ENCODE measurements at places on chromosomes 6 and 20.

DNA sequence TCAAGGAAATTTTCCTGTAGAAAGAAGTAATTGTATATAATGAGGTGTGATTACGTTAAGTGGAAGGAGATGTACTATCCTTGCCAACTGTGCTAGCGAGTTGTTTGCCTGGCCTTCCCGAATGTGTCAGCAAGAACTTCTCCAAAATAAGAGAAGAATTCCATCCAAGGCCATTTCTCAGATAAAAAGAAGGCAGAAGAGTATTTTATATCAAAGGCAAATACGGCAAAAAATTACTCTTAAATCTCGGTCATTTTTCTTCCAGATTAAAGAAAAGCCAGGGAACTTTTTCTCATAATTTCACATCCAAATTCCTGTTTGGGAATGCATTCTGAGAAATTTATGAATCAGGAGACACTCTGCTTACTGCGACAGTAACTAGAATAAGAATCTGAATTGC lies 290.6 kb downstream of the CBLN4 start:
- no peak for DNase-seq

DNA sequence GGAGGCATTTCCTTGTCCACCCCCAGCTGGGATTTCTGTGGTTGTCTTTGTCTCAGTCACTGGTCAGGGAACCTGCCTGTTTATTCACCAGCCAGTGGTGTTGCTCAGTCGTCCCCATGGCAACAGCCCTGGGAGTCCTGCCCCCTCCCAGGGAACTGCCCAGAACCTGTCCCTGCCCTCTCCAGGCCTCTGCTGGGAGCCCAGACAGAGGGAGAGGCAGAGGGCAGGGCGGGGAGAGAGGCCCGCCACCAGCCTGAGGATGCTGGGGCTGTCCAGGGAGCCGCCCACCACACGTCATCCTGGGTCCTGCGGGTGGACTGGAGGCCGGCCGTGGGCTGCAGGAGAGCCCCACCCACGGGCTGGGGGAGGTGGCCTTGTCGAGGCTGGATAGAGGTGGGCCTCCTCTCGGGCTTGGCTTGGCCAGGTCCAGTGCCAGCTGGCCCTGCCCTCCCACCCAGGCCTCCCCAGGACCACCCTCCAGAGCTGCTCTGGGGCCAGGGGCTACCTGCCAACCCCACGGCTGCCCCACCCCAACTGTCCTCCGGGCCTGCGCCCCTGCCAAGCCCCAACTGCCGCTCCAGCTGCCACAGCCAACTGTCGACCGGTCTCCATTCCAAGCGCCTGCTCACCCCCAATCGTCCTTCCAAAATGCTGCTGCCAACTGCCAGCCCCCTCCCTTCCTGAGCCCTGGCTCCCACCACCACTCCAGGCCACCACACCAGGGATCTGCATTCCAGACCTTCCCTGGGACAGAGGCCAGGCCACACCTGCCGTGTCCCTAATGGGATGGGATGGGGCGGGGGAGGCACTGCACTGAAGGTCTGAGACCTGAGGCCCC lies 4.2 kb upstream of the ZBTB46 start:
- no peak for DNase-seq

- no peak for DNase-seq
Measured at GRCh38 chr20:46677608-46678007, 11.6 kb downstream of the TP53RK start.

DNA sequence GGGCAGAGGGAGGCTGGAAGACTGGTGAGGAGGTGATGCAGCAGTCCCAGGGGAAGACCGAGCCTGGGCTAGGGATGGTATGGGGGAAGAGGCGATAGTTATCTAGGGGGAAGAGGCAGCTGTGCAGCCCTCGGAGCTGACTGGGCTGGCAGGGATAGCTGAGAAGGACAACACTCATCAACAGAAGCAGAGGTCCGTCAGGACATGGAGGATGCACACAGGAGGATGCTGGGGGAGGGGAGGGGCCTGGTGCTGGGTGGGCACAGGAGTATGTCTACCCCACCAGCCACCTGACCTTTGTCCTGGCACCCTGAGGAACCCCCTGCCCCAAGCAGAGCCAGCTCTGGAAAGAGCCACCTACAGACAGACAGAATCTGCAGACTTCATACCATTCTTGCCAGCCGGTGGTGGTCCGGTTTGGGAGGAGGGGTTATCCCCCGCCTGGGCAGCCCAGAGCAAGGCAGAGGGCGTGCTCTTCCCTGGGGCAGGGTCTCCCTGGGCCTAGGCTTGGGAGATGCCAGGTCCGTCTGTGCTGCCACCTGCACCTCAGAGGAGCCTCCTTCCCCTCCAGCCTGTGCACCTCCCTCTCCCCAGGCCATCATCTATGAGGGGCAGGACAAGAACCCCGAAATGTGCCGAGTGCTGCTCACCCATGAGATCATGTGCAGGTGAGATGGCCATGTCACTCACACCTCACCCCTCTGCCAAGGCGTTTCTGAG lies 14.9 kb downstream of the EBF4 start:
- no peak for DNase-seq

GRCh38 chr6:109164331-109164730 lies 69.0 kb downstream of the CEP57L1 start:
- DNase-seq: no peak

GRCh38 chr6:5511954-5512353 lies 250.6 kb downstream of the FARS2 start:
- DNase-seq: no peak

DNA sequence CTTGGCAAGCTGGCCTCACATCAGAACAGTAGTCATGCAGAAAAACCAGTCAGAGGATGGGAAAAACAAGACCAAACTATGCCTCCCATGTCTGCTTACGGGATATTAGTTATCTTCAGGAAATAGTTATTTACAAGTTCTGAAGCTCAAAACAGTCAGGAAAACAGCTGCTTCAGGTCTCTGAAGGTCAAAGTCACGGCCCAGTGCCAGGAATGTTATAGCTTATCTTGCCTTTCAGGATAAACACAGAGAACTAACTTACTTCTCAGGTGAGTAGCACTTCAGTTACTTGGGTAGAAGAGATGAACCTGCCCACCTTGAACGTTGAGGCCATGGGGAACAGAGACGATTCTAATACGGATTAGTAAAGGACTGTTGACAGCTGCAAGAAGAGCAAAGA lies 310.7 kb downstream of the KIF16B start:
- DNase-seq: no peak

DNA sequence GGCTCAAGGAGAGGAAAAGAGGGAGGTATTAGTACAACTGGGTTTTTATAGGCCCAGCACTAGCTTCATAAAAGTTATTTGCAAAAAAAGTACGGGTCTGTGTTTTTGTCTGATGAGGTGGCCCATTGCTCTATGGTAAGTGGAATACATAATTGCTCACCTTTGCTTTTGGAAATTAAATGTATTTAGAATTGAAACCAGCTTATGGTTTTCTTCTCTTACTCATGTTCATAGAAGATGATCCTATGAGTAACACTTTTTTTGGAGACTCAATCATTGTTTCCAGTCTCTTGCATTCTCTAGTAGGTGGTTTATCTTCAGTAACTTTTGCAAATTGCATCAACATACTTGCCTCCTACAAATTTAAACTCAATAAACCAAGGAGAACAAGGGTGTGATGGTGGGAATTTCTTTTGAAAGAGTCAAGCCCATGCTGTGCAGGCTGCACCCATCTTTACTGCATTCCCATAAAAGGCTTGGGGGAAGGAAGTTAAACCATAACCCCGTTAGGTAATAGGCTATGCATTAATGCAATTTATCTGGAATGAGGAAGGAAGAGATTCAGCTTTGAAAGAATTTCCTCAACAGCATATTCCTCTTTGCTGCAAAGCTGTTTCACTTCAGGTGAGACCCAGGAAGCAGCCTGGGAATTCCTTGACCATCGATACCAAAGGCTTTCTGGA lies 48.5 kb upstream of the EDN1 start:
- no peak for DNase-seq

- DNase-seq: no peak
Measured at GRCh38 chr6:106293116-106293515, 32.4 kb downstream of the ATG5 start.

DNA sequence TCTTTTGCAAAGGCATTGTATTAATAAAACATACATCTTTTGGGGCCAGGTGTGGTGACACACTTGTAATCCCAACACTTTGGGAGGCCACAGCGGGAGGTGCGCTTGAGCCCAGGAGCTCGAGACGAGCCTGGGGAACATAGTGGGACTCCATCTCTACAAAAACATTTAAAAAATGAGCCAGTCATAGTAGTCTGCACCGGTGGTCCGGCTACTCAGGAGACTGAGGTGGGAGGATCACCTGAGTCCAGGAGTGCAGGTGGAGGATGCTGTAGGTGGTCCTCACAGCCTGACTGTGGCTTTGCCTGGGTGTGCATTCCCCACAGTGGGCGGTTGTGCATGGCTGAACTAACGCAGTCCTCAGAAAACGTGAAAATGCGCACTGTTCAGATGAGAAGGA lies 162.5 kb downstream of the DLL1 start:
- no peak for DNase-seq

DNA sequence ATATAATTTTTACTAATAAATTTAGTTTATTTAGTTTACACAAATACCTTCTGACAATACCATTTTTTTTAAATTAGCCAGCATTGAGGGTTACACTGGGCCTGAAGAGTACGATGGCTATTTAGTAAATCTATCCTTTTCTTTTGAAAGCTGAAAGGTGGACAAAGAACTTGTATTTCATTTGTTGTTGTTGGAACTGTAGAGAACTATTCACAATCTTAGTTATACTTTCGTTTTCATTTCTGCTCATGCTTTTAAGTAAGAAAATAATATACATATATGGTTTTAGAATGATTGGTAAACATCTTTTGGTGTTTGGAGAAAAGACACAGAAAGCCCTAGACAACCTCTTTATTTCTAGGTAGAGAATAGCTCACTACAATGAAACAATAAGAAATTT lies 165.3 kb upstream of the FAM83B start:
- no peak for DNase-seq

GRCh38 chr6:129946439-129947140 lies 71.8 kb upstream of the L3MBTL3 start:
- no peak for DNase-seq

DNA sequence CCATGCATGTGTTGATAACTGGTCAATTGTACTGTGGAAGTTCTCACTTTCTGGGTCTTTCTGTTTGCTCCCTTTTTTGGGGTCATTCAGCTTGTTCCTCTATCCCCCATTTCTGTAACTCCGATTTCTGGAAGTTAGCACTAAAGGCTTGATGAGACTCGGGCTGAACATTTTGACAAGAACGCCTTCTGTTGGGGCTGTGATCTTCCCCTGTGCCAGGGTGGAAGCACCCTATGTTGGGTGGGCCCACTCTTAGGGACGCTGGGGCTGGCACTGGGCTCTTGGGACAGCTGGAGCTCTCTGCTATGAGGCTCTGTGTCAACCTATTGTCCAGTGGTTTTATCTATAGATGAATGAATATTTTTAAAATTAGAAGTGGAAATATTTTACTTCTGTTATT lies 60.1 kb upstream of the FRMD1 start:
- DNase-seq: no peak

- no peak for DNase-seq
Measured at GRCh38 chr6:30100585-30101443, 12.1 kb downstream of the TRIM31 start.

DNA sequence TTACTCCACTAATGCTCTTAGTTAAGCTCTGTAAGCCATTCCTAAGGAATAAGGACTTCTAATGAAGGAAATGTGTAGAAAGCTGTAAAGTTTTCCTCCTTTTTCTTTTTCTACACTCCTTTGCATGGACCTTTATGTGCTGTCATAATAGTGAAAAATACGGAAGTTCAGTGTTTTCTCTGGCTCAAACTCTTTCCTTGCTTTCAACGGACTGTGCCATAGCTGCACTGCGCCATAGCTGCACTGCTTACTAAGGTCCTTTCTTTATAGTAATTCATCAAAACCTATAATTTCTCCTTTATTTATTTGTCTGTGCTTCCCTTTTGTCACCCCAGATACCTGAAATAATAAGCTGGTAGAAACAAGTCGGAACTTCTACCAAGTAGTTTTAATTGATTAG lies 67.3 kb downstream of the RNF144B start:
- no peak for DNase-seq

All from stimulated activated CD8-positive, alpha-beta memory T cell treated with anti-CD3 and anti-CD28 coated beads, Interleukin-7, amount 100 ng/mL, for 1 hour (primary cell).